Fibroblast of mammary gland (primary cell): ENCODE measurements at places on chromosomes 5 and 9.

- DNase-seq = no peak
Measured at GRCh38 chr5:135988546-135988945, 33.8 kb upstream of the LECT2 start.

DNA sequence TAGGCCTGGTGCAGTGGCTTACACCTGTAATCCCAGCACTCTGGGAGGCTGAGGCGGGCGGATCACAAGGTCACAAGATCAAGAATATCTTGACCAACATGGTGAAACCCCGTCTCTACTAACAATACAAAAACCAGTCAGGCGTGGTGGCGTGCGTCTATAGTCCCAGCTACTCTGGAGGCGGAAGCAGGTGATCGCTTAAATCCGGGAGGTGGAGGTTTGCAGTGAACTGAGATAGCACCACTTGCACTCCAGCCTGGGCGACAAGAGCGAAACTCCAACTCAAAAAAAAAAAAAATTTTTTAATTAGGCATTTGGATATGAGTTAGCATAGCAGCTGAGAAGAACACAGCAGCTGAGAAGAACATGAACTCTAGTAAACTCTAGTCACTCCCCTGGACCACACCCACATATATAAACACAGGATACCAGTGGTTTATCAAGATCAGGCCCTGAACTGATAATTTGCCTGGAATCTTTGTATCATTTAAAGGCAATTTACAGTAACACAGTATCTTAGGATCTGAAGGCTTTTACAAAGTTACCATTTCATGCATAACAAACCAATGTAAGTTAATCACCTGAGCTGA is 4.6 kb upstream of the UGCG start:
- DNase-seq = no peak

- no peak for DNase-seq
Measured at GRCh38 chr9:37798677-37799076, 1.9 kb upstream of the DCAF10 start.

DNA sequence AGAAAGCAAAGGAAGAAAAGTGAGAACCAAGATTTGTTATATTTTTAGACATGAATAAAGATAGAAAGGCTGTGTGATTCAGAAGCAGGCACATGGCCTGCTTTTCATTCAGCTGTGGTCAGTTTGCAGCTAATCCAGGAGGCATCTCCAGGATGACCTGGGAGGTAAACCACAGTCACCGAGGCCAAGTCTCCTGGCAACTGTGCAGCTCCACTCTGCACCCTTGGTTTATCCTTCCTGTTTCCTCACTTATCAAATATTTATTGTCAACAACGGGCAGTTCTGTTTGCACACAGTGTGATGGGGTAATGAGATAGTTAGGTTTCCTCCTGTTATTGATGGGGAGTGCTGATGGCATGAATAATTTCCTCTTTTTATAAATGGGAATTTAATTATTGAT is 243.0 kb downstream of the PSAT1 start:
- DNase-seq = peak; percentile 59

DNA sequence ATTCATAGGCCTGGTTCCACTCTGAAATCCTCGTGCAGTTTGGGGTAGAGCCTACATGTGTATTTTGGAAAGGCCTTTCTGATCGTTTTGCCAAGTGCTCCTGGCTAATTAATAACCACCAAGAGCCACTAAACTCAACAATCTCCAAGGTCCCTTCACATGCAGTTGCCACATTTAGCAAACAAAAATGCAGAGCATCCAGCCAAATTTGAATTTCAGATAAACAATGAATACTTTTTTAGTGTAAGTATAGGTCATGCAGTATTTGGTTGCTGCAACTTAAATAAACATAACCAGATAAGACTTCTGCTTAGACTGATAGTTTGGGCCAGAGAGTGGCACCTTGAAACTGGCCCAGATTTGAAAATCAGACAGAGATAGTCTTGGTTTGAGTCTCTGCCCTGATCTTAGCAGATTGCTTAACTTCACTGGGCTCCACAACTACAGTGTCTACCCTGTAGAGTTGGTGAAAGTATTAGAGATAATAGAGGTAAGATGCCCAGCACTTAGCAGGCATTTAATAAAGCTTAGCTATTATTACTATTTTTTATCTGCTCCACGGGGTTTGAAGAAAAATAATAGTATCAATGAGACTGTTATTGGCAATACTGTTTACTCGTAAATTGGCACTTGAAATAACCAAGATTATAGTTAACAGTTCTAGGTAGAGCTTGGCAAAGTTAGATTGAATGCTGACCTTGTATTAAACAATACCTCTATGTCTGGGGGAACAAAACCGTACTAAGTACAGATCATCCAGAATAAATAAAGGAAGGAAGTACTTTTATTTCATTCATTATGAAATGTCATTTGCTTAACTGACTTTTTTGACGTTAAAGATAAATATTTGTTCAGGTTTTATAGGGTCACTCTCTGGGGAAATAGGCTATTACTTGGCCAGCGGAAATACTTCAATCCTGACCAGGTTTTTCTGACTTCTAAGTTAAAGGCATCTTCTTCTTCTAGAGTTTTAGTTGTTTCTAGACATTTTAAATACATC is 274.8 kb downstream of the DOCK8 start:
- no peak for DNase-seq

DNA sequence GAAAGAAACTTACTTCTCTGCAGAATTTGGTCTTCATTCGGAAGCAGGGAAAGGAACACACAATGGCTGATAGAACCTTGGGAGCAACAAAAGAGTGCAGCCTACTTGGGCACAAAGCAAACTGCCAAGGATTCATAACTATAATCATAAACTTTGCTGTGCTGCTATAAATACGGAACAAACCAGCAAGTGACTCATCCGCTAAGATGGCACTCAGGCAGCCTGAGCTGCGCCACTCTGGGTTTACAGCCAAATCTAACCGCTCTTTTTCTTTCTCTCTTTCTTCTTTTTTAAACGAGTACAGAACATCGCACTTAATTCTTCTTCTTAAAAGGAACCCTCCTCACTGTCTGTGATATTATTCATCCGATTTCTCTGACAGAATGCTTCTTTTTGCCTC is 81.1 kb downstream of the PTPN3 start:
- no peak for DNase-seq

- DNase-seq = no peak
Measured at GRCh38 chr9:29958469-29958868, 2385.2 kb upstream of the C9orf72 start.

GRCh38 chr9:83355024-83355444 is 183.2 kb downstream of the FRMD3 start:
- peak; percentile 88 for DNase-seq
